ENCODE measurements at places on chromosomes 3 and 15.

DNA sequence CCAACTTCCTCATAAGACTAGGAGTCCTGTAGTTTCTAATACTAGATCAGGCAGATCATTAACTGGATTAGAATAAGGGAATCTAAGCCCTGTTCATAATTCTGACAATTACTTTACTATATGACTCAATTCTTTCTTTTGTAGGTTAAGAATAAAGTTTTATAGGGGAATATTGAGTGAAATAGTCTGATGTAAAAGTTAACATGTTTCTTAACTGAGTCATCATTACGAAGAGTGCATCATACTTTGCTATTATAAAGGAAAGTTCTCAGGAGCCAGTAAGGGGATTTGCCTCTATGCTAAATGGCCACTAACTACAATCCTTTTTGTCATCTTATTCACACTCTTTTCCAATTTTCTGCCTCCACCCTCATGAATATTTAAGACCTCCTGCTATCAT is 63.1 kb downstream of the POLQ start:
- DNase-seq: no peak

DNA sequence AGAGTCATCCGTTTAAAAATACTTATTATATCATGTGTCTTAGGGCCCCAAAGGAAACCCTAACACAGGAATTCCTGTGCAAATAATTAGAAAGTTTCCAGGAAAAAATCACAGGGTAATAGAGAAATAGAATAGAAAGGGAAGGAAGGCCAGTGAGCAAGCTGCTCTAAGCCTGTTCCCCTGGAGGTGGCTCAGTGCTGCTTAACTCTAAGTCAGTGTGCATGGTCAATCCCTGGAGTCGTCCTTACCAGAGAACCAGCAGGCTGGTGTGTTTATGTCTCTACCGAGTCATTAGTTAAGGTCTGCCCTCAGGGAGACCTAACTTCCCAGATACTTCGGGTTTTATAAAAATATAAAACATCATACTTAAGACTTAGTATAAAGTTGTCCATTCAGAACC is 21.0 kb upstream of the MCF2L2 start:
- DNase-seq: no peak

GRCh38 chr15:50627351-50628055 is 59.1 kb downstream of the TRPM7 start:
- no peak for DNase-seq

GRCh38 chr15:25093455-25094029 is 138.8 kb downstream of the SNRPN start:
- DNase-seq: no peak

- no peak for DNase-seq
Measured at GRCh38 chr15:65620833-65621232, 905 bp upstream of the SLC24A1 start.

DNA sequence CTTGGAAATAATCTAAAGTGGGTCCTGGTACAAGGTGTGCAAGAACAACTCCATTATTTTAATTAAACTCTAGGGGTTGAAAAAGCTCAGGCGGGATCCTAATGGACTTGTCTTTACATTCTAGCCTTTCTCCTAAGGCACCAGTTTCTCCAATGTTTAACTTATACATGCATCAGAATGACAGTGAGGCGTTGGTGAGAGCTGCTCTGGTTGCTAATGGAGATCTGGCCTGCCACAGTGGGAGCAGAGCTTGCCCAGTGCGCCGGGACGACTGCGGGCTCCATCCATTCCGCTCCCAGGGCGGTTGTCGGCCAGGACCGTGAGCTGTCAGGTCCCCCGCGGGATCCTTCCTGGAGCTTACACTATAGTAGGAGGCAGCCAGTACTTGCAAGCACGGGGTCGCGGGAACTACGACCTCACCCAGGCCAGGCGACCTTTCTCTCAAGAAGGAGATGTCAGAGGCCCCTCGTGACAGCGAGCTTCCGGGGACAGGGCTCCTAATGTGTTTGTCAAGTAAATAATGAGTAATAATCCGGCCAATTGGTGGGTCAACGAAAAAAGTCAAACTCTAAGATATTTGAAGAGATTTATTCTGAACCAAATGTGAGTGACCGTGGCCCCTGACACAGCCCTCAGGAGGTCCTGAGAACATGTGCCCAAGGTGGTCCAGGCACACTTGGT is 991 bp upstream of the HIGD1A start:
- DNase-seq: no peak

DNA sequence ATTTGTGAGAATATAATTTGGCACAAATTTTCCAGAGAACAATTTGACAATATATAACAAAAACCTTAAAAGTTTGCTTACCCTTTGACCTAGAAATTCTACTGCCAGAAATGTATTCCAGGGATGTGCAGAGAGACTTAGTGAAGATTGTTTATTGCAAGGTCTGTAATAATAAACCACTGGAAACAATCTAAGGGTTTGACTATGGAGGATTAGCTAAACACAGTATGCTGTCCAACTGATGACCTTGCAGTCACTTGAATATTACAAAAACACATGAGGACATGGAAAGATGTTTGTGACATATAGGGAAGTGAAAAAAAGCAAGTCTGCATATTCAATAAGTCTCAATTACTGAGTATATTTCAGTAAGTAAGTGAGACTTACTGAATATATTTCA is 48.1 kb upstream of the CDV3 start:
- DNase-seq: no peak

DNA sequence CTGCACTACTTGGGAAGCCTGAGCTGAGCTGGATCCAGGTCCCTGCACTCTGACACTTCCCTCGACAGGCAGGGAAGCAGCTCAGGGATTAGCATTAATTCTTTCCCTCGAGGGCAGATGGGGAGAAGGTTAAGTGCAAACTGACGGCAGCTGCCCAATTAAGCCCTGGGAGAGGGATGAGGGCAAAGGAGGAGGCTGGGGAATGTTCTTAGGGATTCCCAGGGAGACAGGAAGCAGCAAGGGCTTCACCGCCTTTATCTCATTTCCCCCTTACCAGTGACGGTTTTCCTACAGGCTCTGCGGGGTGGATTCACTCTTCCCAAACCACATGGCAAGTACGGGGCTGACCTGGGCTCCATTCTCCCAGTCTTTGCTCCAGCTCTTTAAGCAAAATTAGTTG is 519.0 kb upstream of the PROK2 start:
- DNase-seq: no peak

- no peak for DNase-seq
Measured at GRCh38 chr15:95375281-95375680, 955.2 kb upstream of the NR2F2 start.

DNA sequence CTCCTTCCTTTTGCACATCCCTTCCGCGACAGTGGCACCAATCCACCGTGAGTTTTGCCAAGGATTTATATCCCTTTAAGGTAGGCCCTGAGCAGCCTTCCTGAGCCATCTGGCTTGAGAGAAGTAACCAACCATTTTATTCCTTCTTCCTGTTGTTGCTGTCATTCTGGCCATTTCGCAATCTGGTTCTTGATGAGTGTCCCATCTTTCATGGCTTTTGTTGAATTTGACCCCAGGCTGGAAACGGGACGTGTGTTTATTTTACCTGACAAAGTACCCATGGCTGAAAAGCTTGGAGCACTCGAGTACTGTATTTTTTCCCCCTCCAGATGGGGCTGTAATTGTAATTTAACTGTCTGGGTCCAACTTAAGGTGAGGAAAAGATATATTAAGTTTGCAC is 173.4 kb downstream of the WNT5A start:
- no peak for DNase-seq

DNA sequence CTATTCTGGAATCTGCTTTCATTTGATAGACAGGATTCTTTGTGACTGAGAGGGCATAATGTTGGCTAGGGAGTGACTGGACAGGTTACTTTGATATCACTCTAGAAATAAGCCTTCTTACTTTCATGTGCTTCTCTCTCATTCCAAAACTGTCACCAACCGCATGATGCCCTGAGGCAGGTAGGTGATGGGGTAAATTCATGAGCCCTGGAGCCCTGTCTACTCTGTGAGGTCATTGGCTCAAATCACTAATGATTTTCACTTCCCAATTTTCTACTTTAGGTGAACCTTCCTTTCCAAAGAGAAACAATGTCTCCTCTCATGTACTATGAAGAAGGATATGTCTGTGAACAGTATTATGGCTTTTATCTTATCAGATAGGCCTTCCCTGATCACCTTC is 596.7 kb downstream of the TUSC7 start:
- no peak for DNase-seq

GRCh38 chr3:111751961-111752360 is 107.1 kb upstream of the PHLDB2 start:
- DNase-seq: no peak

- no peak for DNase-seq
Measured at GRCh38 chr3:153051427-153052095, 110.5 kb upstream of the RAP2B start.

DNA sequence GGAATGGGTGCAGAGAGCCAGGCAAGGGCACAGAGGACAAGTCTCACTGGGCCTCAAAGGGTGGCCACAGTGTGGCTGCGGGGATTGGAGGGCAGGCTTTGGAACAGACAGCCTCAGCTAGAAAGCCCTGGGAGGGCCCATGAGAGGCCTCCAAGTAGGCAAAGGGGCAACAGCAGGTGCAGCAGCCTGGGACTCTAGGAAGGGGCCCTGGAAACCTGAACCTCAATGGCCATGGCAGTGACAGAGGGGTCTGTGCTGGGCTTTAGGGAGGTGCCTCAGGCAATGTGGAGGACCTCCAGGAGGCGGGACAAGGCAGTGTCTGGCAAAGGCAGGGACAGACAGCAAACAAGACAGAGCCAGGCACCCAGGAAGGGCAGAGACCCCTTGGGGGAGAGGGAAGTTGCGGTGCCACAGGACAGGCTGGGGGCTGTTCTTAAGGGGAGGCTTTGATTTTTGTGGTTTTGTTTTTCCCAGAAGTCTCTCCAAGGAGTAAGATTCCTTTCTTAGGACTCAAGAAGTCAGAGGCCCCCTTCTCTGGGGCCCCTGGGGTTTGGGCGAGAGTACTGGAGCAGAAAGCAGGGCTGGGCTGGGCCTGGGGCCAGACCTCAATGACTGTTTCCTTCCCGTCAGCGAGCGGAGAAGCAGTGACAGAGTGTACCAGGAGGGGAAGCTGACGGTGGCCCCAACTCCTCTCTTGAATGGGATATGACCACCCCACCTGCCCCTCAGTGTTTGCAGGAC is 9.7 kb downstream of the STOML1 start:
- DNase-seq: no peak

DNA sequence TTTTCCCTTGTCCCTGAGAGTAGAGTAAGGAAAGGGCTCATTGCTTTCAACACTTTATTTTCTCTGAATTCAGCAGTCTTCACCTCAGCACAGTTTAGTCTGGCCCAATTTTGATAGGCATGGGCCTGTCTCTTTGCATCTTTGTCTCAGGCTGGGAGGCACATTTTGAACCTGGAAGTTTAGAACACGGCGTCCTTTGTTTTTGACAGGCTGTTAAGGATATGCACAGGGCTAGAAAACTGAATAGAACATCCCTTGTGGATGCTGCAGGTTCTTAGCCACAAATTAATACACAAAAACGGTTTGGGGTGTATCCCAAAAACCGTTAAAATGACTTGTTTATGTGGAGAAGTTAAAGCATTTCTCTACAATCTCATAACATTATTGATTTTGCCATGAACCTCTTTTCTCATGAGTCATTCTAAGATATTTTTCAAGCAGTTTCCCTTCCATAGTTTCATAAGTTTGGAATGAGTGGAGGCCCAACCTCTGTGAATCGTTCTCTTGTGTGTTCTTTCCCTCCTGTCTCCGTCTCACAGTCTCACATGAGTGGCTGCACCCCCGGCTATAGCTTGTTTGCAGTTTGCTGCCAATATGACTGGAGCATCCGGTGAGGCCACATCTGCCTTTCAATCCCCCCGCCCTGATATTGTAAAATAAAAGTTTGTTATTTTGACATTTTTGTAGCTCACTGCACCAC is 192.9 kb upstream of the EIF1B start:
- no peak for DNase-seq

GRCh38 chr15:99134317-99134821 is 29.5 kb downstream of the SYNM start:
- no peak for DNase-seq

- no peak for DNase-seq
Measured at GRCh38 chr3:94089126-94089525, 26.3 kb downstream of the NSUN3 start.

DNA sequence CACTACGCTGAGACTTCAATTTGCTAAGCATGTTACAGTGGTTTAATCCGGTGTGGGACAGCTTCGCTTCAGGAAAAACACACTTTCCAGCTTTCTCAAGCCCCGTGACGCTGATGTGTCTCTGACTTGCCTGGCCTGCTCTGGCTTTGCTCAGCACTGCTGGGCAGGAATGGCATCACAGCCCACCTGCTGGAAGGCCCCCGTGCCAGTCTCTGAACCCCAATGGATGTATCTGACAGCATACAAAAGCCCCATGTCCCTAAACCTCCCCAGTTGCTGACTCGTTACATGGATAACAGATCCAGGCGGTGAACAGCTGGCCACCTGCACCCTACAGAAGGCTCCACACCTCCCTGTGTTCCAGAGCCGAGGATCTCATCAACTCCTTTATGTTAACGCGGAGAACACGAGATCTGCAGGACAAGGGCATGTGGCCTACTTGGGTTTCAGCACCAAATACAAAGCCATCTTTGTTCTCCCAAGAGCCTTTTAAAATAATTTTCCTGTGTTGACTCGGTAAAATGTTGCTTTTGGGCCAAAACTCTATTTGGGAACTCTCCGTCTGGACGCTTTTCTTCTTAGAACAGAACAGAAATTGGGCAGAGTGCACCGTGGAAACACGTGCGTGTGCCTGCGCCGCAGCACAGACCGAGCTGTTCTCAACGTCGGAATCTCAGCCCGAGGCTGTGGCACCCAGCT is 61.4 kb downstream of the ATP10A start:
- DNase-seq: no peak

GRCh38 chr3:115876876-115877614 is 253.7 kb downstream of the GAP43 start:
- no peak for DNase-seq

DNA sequence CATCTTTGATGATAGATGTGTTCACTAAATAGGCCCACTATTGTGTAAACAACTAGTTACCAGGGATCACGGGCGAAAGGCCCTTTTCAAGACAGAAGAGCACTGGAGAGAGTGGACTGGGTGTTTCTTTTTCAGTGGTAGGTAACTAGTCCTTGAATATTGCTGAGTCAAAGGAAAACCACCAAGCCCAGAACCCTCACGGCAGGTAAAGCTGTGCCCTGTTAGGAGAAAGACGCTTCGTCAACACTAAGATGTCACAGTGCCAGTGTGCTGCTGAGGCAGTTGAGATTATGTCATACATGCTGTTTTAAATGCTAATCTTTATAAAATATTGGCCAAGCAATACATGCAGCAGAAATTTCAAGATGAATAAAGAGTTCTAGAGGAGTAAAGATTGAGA is 578.6 kb downstream of the PYDC2 start:
- DNase-seq: no peak

All from CD4-positive, alpha-beta T cell treated with Interleukin-1 beta for 1 hour (primary cell).